ENCODE measurements at places on chromosomes 3 and 15.

DNA sequence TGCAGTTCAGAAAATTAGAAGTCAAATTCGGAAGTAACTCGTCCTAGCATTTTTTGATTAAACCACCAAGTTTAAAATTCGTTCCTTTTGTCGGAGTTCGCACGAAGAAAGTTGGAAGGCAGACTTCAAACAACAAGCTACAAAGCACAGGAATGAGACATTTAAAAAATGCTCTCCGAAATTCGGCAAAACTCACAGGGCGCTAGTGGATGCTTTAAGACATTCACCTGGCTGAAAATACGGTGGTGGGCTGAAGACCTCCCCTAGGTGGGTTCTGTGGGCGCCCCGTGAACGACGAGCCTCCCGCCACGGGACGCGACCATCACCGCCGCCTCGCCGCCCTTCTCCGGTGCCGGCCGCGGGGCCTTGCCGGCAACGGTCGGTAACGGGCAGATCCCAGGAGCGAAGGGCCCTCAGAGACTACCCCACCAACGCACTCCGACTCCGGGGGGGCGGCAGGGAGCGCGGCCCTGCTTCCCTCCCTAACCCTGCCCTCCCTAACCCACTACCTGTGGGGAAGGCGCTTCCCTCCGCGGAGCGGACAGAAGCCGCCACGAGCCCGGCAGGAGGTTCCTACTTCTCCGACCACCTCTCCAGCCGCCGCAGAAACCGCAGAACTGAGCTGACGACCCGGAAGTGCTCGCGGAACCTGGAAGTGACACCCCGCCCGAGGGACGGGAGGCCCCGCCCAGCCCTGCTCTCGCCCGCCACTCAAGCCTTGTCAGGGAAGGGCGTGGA is at the start of gene GTF2A2:
TSS of gene GTF2A2 (minus strand) at position 619 of the 738 bp plus-strand sequence. CDS start 5,238 bp downstream, outside the sequence.
- peak; percentile 96 for DNase-seq

DNA sequence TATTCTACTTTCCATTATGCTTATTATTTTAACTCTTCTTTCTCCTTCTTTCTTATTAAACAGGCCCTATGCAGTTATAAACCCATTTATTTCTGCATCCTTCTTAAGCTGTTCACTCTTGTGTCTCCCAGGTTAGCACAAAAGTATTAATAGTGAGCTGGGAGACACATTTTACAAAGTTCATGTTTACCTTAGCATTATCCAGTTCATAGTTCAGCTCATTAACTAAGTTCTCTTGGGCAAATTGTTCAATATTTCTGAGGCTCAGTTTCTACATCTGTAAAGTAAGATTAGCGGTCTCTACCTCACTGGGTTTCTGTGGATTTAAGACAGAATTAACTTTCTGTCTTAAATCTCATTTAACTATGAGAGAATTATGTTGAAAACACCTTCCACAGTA is 31.2 kb upstream of the UMPS start:
- DNase-seq: no peak

- no peak for DNase-seq
Observed at GRCh38 chr3:53555068-53555588, 60.7 kb downstream of the CACNA1D start.

GRCh38 chr15:83396101-83396500 is 51.0 kb upstream of the SH3GL3 start:
- DNase-seq: no peak

DNA sequence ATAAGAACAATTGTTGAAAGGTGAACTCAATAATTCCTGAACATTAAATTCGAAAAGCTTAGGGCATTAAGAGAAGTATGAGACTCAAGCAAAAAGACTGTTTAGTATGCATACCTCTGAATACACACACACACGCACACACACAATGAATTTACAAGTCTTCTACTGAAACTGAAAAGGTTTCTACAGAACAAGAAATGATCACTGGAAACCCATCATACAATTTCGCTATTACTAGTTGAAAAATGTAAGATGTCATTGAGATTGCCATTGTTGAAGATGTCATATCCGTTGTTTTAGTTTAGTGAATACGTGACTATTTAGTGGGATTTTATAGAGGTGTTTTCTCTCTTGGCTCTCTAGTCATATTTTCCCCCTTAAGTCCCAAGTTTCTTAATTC is 106.8 kb downstream of the FOXB1 start:
- DNase-seq: no peak
